ENCODE measurements at places on chromosomes 2 and 18.

GRCh38 chr2:150133623-150134022 is 353.8 kb downstream of the RND3 start:
- no peak for DNase-seq

GRCh38 chr2:2902547-2903281 is 474.9 kb downstream of the EIPR1 start:
- DNase-seq: no peak

- DNase-seq: peak; percentile 19
Observed at GRCh38 chr18:58863539-58864145, 1.0 kb upstream of the ZNF532 start.

DNA sequence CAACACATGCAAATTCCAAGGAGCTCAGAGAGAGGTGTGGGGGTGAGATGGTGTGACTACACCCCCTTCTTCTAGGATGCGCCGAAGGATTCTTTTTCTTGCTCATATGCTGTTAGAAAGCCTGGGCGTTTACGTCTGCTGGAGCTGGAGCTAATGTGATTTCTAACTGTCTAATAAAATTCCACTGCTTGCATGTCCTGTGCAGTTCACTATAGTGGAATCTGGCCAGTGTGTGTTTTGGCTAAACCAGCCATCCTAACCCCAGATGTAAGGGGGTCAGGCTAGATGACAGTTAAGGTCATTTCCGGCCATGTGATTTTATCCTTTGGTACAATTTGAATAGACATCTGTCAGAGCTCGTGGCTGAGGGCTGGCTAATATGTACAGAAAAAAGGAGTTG is 194.1 kb downstream of the PRKCE start:
- no peak for DNase-seq

- no peak for DNase-seq
Observed at GRCh38 chr2:240642806-240643092, 17.5 kb downstream of the GPR35 start.

GRCh38 chr2:41160439-41160838 is 708.5 kb upstream of the SLC8A1 start:
- no peak for DNase-seq

- no peak for DNase-seq
Observed at GRCh38 chr2:220539481-220539880, 912.1 kb downstream of the SLC4A3 start.

- no peak for DNase-seq
Observed at GRCh38 chr2:31223026-31223425, 5.7 kb upstream of the CAPN14 start.

DNA sequence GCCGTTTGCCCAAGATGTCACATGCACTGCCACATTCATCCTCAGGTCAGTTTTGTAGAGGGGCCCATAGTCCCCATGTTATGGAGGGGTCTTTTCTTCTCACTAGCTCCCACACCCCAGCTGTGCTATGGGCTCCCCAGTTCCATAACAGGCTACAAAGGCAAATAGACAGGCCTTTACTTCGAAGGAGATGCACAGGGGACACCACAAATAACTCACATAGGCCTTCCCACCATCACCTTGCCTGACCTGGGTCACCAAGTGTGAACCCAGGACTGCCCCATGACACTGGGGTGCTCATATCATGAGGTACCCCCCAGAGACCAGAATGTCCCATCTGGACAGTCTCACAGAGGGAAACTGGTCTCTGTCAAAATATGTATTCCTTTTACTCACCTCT is 15.0 kb upstream of the INO80C start:
- DNase-seq: no peak
